ENCODE measurements at places on chromosomes 11 and 22.

GRCh38 chr11:64545619-64546018, 45.4 kb upstream of the SLC22A12 start:
- no peak for DNase-seq

DNA sequence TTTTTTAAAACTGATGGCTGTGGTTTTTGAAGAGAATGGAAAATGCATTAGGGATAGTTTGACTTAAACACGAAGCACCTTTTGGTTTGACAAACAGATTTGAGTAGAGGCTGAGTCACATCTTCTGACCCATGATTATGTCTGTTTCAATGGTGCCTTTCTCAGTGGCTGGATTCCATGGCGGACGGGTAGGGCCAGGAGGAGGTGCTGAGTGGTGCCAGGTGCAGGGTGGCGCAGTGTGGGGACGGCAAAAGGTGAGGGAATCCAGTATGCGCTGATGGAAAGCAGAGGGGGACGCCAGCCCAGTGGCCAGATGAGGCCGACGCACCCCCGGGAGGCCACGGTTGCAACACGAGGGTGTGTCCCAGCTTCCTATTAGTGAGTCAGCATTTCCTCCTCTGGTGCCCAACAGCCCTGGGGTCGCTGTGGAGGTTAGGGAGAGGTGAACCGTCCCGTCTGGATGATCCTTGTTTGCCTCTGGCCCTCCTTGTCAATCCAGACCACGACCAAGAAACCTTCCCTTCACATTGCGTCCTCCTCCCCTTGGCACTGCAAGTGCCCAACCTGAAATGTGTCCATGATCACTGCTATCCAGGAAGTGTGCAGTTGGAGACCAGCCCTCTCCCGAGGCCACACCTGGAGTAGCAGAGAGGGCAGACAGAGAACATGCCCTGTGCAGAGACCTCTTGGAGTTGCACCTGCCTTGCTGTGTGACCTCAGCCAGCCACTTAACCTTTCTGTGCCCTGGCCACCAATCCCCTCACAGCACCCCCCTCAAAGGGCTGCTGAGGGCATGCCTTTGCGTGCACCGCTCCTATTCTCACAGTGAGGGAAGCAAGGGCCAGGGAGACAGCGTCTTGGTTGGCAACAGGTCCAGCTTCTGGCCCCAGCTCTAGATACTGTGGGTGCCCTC, 32.5 kb upstream of the ATXN10 start:
- no peak for DNase-seq

GRCh38 chr22:23820748-23821211, 18.0 kb downstream of the DERL3 start:
- DNase-seq = peak; percentile 79

GRCh38 chr22:25146307-25146706, 53.4 kb upstream of the CRYBB3 start:
- no peak for DNase-seq

DNA sequence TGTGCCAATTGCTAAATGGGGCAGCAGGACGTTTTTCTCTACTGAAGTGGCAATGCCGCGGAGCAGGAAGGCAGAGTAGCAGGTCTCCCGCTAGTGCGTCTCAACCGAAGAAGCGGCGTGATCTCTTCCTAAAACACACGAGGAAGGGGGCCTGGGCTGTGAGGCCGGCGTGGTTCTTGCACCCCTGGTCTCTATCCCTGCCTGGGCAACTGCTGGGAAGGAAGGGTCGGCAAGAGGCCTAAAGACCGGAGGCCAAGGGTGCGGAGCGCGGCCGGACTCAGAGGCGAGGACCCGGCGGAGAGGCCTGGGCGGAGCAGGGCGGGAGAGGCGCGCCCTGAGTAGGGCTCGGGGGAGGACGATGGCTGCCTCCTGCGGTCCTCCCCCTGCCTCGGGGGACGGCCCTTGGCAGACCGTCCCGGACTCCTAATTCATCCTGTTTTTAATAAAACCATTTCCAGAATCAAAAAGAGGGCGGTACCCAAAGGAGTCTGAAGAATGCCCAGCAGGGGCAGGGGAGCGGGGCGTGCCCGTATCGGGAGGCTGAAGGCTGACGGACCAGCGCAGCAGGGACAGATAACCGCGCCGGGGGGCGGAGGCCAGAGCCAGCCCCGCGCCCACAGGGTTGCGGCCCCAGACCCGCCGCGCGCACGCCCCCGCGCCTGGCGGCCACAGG, 572 bp upstream of the APLP2 start:
- DNase-seq = peak; percentile 13

DNA sequence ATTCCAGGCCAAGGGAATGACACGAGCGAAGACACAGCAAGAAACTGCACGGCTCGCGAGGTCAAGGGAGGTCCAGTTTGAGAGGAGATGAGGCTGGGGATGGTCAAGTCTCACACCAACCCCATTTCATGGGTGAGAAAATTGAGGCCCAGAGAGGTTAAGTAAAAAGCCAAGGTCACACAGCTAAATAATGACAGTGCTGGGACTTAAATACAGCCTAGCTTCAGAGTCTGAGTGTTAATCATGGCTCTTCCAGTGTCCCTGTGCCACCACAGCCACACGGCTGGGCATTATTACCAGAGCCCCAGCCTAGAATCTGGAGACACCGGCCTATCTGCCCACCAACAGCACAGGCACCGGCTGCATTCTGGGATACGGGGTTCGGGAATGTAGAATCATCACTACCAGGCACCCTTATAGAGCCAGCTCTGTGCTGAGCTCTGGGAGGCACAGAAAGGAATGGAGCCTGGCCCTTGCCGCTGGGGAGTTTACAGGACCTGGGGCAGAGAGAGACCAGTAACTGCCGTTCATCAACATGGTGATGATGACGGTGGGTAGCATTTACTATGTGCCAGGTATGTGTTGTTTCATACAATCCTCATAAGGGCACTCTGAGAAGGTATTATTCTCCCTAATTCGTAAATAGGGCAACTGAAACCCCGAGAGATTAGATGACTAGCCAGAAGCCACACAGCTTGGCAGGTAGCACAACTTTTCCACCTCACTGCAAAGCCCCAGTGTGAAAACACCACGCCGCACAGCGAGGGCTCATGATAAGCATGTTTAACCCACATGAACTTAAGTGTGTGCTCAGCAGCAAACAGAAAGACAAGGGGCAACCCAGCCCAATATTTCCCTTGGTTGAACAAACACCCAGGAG, 51.8 kb downstream of the CD6 start:
- peak; percentile 35 for DNase-seq

DNA sequence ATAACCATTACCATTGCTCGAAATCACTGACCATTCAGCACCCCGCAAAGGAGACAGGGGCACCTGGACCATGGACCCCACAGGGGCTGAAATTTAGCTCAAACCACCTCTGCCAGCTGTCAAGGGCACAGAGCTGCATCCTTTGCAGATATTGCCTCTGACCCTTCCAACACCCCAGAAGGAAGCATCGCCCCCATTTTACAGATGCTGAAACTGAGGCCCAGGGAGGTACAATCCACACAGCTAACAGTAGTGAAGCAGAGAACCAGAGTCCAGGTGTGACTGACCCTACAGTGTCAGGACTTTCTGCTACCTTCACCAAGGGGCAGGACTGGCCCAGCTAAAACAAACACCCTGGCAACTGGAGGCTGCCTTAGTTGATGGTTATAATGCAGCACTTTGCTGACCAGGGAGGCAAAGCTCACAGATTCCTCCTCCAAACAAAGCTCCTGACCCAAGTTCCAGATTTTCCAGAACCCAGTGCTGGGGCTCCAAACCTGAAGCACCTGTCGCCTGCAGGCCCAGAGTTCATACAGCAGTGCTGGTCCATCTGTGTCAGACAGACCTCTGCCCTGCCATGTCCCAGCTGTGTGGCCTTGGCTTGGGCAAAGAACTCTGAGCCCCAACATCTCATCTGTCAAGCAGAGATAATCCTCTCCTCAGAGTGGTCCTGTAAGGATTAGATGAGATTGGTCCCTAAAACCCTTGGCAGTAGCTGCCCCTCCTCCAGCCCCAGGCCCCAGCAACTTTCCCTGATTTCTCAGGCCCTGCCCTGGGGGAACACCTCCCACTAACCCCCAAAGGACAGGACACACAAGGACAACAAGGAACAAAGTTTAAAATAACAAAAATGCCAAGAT, 15.2 kb upstream of the ARAP1 start:
- DNase-seq = no peak

DNA sequence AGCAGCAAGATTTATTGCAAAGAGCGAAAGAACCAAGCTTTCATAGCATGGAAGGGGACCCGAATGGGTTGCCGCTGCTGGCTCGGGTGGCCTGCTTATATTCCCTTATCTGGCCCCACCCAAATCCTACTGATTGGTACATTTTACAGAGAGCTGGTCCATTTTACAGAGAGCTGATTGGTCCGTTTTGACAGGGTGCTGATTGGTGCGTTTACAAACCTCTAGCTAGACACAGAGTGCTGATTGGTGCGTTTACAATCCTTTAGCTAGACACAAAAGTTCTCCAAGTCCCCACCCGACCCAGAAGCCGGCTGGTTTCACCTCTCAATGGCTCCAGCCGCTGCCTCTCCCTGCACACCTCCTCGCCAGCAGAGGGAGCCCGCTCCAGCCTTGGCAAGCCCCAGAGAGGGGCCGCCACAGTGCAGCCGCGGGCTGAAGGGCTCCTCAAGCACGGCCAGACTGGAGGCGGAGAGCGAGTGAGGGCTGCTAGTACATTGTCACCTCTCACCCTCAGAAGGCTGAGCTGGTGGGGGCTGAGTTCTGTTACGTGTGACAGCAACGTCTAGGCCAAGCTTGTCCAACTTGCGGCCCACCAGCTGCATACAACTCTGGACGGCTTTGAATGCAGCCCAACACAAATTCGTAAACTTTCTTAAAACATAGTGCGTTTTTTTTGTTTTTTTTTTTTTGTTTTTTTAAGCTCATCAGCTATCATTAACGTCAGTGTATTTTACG, 8.7 kb downstream of the PTH start:
- DNase-seq = peak; percentile 56

- DNase-seq = no peak
These were observed 91.9 kb upstream of the BID start for GRCh38 chr22:17866127-17866526.

- DNase-seq = no peak
These were observed 29.2 kb downstream of the MN1 start for GRCh38 chr22:27772081-27772983.

- no peak for DNase-seq
These were observed 5.6 kb downstream of the DDX6 start for GRCh38 chr11:118785362-118785761.

DNA sequence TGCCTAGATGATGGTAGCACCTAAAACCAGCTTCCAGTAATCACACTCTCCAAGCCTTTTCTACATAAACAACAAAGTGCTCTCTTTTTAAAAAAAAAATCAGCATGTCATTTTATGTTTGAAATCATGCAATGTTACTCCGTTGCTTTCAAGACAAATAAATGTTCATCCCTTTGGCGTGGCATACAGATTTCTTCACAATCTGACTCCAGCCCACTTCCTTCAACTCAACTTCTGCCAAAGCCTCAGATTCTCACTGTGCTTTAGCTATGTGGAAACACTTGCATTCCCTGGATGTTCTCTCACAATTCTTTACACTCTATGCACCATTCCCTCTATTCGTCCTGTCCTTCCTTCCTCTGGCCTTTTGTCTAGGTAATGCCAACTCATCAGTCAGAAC, 206.3 kb upstream of the BLID start:
- no peak for DNase-seq

DNA sequence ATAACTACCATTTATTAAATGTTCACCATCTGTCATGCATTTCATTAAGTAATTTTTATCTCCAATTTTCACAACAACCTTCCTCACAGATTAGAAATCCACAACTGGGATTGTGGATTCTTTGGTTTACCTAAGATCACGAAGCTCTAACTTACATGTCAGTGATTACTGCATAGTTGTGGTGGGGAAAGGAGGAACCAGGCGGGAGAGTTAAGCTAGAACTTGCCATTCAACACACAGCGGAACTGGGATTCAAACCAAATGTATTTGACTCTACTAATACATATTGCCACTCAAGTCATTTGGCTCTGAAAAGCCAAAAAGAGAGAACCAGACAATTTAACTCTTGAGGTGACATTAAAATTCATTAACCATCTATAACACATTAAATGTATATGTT, 10.4 kb upstream of the LAYN start:
- no peak for DNase-seq

All from T-helper 2 cell (primary cell).